ENCODE measurements at places on chromosomes 7 and 10.
A peak's percentile ranks its signal among the peaks of the same experiment; 100 is the strongest.

DNA sequence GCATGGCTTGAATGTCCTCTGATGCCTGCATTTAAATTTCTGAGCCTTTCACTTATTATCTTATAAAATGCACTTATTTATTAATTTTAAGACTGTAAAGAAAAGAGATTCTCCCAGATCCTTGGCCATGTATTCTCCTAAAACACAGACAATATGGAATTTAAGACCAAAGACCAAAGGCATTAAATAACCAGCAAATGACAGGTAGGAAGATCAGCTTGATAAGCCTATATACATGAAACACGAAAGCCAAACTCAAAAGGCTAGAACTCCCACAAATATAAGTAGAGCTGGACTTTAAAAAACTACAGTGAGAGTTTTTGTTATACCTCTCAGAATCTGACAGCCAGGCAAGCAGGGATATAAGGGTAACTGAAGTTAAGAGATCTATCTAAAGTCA lies 5.1 kb downstream of the ANXA11 start:
- no peak for DNase-seq

DNA sequence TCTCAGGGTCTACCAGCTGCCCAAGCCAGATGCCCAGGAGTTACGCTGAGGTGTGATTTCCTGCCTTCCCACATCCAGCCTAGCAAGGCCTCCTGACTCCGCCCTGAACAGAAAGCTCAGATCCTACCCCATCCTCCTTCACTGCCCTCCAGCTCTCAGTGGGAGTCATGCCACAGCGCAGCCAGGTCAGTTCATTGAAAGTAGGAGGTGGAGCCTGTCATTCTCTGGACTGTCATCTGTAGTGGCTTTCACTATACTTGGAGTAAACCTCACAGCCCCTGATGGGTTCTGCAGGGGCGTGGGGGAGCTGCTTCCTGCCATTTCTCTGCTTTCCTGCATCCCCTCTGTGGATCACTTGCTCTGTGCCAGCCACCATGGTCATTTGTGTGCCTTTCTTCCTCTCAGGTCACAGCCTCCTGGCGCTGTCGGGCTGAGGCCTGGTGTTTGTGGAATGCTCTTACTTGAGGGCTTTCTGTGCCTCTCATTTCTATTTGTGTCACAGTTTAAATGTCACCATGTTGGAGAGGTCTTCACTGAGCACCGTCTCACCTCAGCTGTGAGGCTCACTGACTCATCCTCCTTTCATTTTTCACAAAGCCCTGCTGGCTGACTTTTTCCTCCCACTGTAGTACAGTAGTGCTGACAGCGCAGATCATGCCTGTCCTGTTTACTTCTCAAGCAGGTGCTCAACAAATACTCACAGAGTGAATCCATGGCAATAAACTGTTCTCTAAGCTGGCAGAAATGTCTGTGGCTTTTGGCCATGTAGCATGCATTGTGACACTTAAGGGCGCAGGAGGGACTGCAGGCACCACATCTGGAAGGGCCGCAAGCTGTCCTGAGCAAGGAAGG lies 61.0 kb upstream of the TMEM248 start:
- no peak for DNase-seq

- DNase-seq: no peak
Measured at GRCh38 chr7:134799377-134799776, 19.9 kb downstream of the CALD1 start.

- no peak for DNase-seq
Measured at GRCh38 chr10:98150544-98150943, 16.1 kb downstream of the R3HCC1L start.

DNA sequence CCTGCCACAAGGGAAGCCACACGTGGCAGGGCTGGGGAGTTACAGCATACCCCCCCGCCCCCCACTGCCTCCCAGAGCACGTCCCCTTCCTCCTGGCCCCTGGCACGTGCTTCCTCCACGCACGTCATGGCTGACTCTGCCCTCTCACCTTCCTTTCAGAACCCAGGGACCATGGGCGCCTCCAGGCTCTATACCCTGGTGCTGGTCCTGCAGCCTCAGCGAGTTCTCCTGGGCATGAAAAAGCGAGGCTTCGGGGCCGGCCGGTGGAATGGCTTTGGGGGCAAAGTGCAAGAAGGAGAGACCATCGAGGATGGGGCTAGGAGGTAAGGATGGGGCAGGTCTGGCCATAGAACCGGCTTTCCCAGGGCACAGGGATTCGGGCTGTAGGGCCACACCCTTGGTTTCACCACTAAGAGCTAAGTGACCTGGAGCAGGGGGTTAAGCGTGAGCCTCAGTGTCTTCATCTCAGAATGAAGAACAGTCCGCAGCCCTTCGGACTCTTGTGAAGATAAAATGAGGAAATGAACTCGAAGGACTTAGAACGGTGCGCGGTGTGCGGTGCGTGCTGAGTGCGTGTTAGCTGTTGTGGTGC lies 2.5 kb downstream of the NUDT1 start:
- no peak for DNase-seq

DNA sequence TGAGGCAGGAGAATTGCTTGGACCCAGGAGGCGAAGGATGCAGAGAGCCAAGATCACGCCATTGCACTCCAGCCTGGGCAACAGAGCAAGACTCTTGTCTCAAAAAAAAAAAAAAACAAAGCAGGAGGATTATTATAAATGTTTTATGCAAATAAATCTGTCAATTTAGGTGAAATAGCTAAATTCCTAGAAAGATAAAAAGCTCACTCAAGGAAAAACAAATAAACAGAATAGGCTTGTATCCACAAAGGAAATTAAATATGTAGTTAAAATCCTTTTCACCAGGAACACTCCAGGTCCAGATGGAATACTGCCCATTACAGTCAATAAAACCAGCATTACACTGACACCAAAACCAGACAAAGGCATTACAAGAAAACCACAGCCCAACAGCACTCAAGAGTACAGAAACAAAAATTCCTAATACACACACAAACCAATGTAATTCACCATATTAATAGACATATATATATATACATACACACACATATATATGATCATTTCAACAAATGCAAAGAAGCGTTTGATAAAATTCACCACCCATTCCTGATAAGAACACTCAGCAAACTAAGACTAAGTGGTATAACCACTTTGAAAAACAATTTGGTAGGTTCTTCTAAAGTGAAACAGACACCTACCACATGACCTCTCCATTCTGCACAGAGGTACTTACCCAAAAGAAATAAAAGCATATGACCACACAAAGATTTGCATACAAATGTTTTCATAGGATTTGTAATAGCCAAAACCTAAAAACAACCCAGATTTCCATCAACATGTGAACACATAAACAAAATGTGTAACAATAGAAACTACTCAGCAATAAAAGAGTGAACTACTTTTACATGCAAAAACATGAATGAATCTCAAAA lies 38.8 kb downstream of the ABI1 start:
- no peak for DNase-seq

GRCh38 chr10:47034441-47035051 lies 123.3 kb downstream of the PTPN20 start:
- DNase-seq: no peak

GRCh38 chr10:117477961-117478670 lies 64.4 kb upstream of the EMX2 start:
- no peak for DNase-seq

- no peak for DNase-seq
Measured at GRCh38 chr7:57305192-57305748, 144.7 kb upstream of the ZNF716 start.

GRCh38 chr7:93427107-93427506 lies 147.4 kb downstream of the CALCR start:
- DNase-seq: no peak

- DNase-seq: no peak
Measured at GRCh38 chr10:68408898-68409518, 1.9 kb upstream of the RUFY2 start.

DNA sequence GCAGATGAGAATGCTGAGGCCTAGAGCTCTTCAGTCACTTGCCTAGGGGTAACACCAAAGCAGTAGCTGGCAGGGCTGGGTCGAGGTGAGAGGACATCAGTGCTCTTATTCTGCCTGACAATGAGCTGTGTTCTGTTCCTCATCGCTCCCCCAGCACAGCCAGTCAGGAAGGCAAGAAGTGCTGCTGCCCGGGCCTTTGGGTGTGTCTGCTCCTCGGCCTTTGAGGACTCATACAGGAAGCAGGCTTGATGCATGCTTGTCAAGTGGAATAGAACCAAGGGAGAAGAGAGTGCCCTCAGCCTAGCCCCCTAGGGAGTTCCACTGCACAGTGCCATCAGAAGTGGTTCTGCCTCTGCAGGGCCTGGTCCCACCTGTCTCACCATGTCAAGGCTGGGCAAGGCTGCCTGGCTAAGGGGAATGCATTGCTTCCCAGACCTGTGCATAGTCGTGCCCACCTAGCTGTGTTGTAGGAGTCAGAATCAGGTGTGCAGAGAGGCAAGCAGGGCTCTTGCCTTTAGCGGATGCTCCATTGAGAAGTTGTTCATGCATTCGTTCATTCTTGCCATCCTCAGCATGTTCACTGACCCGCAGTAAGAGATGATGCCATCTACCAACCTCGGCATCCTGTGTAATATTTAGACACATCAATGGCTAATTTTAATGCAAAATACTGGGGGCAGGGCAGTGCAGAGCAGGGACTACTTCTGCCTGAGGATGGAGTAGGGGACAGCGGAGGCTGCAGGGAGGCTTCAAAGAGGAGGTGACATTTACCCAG lies 156.6 kb downstream of the RPS24 start:
- DNase-seq: no peak

DNA sequence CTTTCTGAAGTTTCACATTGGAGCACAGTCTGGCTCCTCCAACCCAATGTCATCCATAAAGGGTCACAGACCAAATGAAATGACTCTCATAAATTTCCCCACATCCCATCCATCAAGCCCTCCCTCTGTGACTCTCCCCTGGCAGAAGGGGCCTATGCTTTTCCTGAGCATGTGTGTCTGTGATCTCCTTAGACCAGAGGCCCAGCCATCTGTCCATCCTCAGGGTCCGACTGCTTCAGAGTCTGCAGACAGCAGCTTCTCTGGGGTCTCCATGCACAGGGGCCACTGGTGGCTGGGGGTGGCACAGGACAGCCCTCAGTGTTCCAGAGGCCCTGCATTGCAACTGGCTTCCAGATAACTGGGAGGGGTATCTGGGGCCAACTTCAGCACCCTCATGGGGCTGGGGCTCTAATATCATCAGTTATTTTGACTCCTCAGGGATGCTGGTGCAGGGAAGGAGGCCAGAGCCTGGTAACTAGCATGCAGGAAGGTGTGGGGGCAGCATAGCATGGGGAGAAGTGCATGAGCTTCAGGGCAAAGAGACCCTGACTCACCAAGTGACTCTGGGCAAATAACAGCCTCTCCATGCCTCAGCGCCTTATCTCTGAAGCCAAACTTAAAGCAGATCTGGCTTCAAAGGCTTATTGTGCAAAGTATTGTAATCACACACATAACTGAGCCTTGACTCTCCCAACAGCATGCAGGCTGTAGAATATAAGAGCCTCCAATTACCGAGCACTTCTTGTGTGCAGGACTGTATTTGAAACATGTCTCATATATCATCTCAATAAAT lies 266.9 kb downstream of the GRID1 start:
- no peak for DNase-seq

GRCh38 chr10:84510121-84510520 lies 181.7 kb downstream of the CCSER2 start:
- no peak for DNase-seq

DNA sequence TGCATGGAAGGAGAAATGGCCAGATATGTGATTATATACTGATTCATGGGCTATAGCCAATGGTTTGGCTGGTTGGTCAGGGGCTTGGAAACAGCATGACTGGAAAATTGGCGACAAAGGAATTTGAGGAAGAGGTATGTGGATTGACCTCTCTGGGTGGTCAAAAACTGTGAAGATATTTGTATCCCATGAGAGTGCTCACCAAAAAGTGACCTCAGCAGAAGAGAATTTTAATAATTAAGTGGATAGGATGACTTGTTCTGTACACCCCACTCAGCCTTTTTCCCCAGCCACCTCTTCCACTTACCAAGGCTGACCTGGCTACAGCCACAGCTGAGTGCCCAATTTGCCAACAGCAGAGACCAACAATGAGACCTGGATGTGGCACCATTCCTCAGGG lies 146.7 kb downstream of the GPR37 start:
- no peak for DNase-seq

DNA sequence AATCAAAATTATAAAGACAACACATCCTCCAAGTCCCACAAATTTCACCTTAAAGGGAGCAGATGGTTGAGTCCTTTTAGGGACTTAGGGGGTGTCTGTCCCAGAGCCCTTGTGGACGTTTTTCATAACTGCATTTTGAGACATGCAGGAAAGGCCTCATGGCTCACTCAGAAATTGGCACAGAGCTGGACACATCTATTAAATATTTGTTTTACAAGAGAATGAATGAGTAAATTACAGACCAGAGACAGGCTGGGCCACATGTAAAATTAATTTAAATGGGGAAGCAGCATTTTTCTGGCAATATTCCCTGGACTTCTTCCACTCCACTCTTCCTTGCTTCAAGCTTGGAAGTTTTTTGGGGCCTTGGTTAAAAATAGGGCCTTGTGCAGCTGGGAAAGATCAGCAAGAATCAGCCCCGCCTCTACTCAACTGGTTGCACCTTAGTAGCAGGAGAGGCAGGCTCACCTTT lies 20.0 kb downstream of the LAMB1 start:
- DNase-seq: peak; percentile 81

DNA sequence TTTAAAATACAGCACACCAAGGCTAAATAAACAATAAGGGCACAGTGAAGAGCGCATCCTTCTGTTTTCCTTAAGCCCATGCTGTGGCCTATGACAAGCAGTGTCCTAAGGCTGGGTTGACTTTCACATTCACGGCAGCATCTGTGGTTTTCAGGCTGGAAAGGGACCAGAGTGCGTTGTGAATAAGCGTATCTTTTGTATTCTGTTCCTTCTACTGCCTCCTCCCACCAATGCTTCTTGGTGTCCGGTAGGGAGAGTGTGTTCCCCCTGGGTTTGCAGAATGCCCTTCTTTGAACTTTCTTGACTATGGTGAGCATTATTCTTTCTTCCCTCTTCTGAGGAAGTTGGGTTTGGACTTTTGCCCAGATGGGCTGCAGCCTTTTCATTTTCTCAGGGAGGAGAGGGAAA lies 73.6 kb downstream of the ABCA13 start:
- no peak for DNase-seq

- no peak for DNase-seq
Measured at GRCh38 chr10:120034236-120034635, 141.7 kb downstream of the SEC23IP start.

- DNase-seq: no peak
Measured at GRCh38 chr10:120988751-120989150, 137.6 kb downstream of the WDR11 start.

- DNase-seq: no peak
Measured at GRCh38 chr10:16835228-16835627, 18.0 kb upstream of the RSU1 start.
